Pancreas (tissue), 10 donors: ENCODE measurements at places on chromosomes 3 and 15. TPM values are rescaled to one million over a fixed set of nuclear protein-coding genes. Genes with fewer than 3 reads are reported as not detected.

The GOLGA8M gene
- 1.4 TPM for total RNA-seq

The ARGFX gene
- not detected for total RNA-seq

The PARP16 gene
- total RNA-seq = 7.5 TPM

The BCHE gene
- 0.75 TPM for total RNA-seq

The LMAN1L gene
- total RNA-seq = not detected
